T-helper 9 cell (primary cell): ENCODE measurements at places on chromosomes 3 and 15.

GRCh38 chr15:35630532-35630931, 84.6 kb upstream of the DPH6 start:
- no peak for DNase-seq

DNA sequence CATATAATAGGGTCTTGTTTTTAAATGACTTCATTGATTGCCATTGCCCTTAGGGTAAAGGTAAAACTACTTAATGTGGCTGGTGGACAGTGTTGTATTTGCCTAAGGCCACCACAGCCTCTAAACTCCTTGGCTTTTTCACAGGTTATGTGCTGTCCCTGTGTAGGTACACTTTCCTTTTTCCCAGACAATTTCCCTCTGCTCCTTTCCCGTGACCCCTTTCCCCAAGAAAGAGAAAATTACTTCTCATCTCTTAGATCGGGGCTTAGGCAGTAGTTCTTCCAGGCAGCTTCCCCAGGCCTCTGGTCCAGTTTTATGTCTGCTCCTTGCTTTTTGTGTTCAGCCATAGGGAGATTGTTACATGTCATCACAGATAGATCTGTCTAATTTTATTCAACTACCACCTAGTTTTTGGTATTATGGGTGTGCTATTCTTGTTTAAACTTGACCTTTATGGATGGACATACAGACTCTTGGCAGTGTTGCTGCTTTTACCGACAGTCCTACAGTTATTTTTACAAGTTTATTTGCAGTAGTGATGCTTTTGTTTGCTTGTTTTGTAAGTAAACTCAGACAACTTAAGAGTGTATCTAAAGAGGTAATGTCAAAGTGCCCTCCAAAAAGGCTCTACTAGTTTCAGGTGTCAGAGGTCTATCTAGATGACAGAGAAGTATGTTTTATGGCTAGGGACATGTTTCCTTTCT, 20.5 kb upstream of the SCAANT1 start:
- DNase-seq: no peak

GRCh38 chr15:54808321-54808720, 388.4 kb downstream of the RSL24D1 start:
- no peak for DNase-seq

GRCh38 chr15:57146506-57147201, 228.2 kb downstream of the TCF12 start:
- DNase-seq: no peak

DNA sequence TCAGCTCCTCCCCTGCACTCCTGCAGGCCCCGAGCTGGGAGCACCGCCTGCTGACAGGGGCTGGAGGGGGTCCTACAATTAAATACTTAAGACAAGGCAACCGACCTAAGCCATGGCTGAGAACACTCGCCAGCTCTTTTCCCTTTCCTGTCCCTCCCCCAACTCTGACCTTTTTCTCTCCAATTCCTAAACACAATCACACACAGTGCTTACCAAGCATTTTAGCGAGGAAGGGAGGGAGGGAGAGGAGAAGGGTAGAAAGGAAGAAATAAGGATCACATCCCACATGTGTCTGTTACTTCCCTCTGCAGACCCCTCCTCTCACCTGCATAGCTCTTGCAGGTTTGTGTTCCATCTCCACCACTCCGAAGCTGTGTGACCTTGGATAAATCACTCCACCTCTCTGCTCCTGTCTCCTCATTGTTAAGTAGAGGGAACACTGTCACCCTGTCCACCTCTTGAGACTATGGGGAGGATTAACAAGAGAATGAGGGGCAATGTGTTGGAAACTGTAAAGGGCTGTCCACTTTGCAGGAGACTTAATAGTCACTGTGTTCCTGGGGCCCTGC, 63.6 kb downstream of the CYP11A1 start:
- no peak for DNase-seq

DNA sequence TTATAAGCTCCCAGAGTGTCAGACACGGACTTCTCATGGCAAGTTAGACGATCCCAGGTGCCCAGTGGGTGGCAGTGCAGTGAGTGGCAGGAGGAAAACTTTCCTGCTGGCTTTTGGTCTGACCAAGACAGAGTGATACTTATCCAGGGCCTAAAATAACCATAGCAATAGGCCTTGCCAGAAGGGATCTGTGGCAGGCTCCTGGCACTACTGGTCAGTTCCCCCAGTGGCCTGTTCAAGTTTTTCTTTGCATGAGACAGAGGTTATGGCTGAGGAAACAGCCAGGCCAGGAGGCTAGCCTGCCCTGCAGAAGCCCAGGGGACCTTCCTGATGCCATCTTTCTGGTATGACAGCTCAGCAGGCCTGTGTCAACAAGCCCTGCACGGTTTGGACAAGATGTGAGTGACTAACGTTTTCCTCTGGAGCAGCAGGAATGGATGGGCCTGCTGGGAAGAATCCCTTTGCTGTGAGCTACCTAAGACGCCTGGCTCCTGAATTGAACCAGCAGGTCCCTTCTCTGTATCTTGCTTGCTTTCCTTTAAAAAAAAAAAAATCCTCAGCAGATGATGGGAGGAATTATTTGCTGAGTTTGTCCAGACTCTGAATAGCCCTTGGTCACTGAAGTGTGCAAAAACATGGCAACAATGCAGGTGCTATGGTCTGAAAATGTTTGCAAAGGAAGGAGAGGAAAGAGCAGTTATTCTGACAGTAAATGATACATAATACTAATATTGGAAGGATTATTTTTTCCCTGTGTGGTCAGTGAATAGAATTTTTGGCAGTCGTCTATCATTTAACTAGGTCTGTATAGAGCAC, 18.0 kb downstream of the SCG5 start:
- DNase-seq: no peak

GRCh38 chr3:192850451-192850981, 67.1 kb downstream of the MB21D2 start:
- DNase-seq: no peak

GRCh38 chr3:49119439-49119838, 1.2 kb downstream of the USP19 start:
- no peak for DNase-seq

- DNase-seq: no peak
Observed at GRCh38 chr15:86199467-86200145, 119.9 kb downstream of the AGBL1 start.

DNA sequence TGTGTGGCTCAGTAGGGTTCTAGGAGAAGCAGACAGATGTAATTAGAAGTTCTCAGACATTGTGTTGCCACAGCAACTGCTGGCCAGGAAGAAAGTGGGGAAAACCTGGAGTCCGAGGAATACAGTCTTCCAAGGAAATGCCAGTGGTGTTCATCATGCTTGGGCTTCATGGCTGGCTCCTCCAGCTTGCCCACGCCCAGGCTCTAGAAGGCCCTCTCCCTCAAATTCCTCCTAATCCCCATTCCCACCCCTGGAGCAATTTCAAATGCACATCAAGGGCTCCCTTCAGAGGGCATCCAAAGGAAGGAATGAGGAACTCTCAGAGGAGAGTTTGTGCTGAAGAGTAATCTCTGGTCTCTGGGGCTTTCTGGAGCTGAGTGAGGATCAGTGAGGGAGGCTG, 21.9 kb downstream of the FSTL1 start:
- DNase-seq: no peak

GRCh38 chr3:140994316-140994715, 52.7 kb downstream of the SLC25A36 start:
- DNase-seq: no peak

- no peak for DNase-seq
Observed at GRCh38 chr3:187212196-187212545, 14.9 kb downstream of the RTP1 start.

- DNase-seq: no peak
Observed at GRCh38 chr15:36748366-36749115, 169.1 kb downstream of the CDIN1 start.

GRCh38 chr3:39202094-39202493, 9.7 kb upstream of the XIRP1 start:
- DNase-seq: no peak

DNA sequence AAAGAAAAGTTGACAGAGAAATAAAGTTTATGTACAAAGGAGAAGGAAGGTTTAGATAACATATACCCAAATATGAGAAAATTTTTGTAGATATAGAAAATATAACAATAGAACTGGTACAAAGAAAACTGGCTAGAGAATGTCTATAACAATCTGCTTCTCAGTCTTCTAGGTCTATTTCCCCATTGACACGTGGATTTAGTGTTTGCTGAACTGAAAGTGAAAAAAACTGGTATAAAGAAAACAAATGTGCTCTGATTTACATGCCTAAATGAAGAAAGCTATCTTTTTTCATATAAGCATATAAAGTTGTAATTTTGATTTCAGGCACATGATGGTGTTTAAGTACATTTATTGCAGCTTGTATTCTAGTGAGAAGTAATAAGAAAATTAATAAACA, 9.8 kb downstream of the KCNMB2 start:
- DNase-seq: no peak

GRCh38 chr3:160953686-160954085, 151.5 kb downstream of the B3GALNT1 start:
- no peak for DNase-seq

DNA sequence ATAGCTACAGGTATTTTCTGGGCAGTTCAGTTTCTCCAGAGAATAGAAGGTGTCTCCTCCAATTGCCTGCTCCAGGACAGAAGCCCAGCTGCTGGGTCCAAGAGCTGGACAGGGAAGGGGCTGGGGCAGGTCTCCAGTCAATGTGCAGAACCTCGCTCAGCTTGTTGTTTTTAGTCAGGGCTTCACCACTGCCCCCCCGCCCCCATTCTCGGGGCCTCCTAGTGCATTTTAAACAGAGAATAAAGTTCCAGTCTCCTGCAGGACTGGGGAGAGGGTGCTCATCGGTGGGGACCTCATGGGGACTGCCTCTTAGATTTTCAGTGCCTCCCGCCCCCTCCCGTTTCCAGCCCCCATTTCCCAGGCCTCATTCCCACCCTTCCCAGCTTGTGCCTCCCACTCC, 216.6 kb downstream of the XXYLT1 start:
- DNase-seq: no peak

DNA sequence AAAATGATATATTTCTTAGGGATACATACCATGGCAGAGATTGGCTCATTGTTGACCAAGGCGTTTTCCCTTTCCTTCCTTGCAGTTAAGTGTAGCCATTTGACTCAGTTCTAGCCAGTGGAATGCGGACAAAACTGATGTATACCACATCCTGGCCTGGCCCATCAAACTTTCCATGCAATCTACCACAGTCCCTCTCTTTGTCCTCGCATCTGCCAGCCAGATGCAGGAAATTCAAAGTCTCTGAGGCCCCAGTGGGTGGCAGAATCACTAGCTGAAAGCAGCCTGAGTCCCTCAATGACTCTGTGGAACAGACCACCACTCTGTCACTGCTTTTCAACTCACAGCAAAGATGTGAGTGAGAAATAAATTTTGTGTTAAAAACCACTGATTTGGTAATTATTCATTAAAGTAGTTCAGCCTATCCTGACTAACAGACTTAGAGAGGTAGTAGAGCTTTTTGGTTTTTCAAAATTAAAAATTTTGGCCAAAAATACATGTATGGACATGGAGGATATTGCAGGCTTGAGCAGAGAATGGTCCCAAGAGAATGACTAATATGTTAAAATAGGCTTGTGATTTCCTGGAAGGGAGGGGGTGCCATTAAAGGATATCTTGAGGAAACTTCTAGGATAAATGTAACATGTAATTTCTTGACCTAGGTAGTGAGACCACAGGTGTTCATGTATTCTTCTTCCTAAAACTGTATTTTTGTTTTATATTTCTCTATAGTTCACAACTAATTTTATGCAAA, 10.9 kb downstream of the LRRFIP2 start:
- DNase-seq: no peak

GRCh38 chr3:112459750-112460149, 39.5 kb downstream of the BTLA start:
- DNase-seq: no peak

DNA sequence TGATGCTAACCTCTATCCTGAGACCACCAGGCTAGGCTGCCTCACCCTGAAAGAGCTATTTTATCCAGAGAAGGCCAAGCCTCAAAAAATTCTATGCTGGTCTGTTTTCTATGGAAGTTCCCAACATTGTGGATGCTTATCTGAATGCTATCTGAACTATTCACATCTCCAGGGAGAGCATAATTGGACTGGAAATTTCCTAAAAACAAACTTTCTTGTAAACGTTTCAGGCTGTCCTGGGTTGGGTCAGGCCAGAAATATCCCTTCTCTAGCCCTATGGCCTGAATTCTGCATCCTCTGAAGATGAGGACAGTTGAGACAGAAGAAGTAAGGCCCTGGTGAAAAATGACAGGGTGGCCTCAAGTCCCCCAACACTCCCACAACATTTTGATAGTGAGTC, 706.4 kb upstream of the NR2F2 start:
- DNase-seq: no peak

DNA sequence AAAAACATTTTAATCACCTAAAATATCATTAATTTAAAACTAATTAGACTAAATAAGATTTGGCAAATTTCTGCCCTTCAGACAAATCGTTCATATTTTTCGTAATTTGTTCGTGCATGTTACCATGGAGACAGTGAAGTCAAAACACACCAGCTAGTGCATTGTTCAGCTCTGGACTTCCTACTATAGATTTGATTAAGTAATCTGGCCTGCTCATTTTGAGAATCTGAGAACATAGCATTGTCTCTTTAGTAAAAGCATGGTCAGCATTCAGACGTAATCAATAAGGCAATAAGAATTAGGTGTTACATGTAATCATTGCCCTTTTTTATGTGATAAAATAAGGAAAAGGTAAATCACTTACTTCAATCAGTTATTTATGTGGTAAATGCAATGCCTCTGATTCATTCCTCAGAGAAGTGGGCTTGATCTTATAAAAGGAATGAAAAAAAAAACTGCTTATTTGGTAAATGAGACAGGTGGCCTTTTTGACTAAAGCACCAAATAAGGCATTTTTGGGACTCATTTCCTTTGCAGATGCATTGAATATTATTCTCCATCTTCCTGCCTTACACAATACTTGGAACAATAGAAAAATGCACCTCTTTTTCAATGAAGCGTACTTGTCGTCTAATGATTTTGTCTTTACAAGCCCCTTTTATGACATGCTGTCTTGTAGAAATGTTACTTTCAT, 84.5 kb upstream of the FNDC3B start:
- no peak for DNase-seq

DNA sequence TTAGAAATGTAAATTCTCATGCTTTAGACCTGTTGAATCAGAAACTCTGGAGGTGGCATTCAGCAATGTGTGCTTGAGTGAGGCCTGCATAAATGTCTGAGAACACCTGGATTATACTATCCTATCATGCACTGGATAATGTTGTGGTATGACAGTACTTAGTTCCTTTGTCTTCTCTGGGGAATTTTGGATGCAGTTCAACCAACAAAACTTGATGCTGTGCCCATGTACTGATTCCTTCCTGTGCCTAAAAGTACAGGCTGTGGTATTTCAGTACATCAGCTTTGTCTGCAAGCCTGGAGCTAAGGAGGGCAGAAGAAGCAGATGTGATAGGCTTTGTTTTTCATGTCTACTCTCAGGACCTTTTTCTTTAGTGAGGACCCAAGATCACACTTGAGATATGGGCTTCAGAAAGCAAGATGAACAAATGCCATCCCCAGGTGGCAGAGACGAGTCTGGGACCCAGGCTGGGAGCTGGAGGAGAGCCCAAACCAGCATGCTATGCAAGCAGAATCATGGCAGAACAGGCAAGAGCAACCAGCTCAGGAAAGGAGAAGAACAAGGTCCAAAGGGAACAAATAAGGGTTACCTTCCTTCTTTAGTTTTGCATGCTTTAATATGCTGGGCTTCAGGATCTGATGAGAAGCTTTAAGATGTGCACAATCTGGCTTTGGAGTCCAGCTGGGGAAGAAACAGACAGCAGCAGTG, 124.7 kb downstream of the MYRIP start:
- no peak for DNase-seq
